Suppressor macrophage (primary cell): ENCODE measurements at places on chromosomes 3 and 15.

GRCh38 chr3:54964081-54964480 is 36.2 kb upstream of the LRTM1 start:
- no peak for DNase-seq

GRCh38 chr3:21795921-21796320 is 44.9 kb upstream of the ZNF385D start:
- DNase-seq: no peak

GRCh38 chr15:28167042-28167441 is 67.9 kb upstream of the OCA2 start:
- DNase-seq: no peak

- DNase-seq: no peak
Observed at GRCh38 chr3:197329382-197329781, 31.0 kb upstream of the DLG1 start.

- DNase-seq: no peak
Observed at GRCh38 chr3:23174426-23175039, 28.6 kb upstream of the UBE2E2 start.
